ENCODE measurements at places on chromosomes 3 and 15.

- DNase-seq, result no peak
Observed at GRCh38 chr3:49470714-49471420, 800 bp downstream of the DAG1 start.

- DNase-seq, result no peak
Observed at GRCh38 chr3:170054204-170054603, 16.4 kb downstream of the GPR160 start.

DNA sequence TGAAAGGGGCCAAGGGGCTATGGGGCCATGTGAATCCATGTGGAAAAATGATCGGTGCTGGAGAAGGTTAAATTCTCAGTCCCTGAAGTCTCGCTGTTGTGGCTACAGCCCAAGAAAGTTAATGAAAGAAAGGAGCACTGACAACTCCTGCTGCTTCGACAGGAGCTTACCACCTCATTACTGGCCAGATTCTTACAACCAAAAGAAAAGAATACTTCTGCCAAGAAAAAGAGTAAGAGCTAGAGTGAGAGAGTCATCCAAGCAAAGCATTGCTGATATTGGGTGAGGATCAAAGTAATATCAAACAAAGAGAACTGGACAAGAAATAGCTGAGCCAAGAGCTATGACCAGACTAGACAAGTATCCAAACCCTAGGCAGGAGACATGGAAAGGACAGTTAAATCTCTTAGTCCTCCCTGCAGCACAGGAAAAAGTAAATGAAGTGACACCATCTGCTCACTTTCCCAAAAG lies 348.4 kb upstream of the PLSCR5 start:
- no peak for DNase-seq

DNA sequence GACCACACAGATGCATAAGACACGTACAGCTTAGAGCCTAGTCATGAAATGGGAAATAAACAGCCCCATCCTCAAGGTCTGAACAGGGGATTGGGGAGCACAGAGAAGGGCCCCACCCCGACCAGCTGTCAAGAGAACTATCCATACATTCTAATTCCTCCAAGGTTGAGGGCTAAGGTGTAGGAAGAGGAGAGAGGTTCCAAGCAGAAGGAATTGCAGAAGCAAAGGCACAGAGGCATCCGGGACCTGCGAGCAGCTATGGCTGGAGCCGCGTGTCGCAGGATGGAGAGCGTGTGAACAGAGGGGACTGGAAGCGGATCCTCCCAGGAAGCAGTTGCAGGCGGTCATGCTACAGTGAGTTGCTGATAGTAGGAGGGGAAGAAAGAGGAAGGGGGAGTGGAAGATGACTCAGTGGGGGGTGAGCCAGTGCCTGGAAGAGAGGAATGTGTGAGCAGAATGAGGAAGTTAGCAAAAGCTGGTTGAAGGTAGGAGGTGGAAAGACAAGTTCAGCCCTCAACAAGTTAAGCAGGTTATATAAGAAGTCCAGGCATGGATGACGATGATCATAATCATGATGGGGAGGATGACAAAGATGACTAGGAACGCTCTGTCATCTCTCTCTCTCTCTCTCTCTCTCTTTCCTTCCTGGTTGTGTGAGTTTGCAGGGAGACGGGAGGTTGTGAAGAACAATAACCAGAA lies 89.7 kb downstream of the LIPC start:
- no peak for DNase-seq

DNA sequence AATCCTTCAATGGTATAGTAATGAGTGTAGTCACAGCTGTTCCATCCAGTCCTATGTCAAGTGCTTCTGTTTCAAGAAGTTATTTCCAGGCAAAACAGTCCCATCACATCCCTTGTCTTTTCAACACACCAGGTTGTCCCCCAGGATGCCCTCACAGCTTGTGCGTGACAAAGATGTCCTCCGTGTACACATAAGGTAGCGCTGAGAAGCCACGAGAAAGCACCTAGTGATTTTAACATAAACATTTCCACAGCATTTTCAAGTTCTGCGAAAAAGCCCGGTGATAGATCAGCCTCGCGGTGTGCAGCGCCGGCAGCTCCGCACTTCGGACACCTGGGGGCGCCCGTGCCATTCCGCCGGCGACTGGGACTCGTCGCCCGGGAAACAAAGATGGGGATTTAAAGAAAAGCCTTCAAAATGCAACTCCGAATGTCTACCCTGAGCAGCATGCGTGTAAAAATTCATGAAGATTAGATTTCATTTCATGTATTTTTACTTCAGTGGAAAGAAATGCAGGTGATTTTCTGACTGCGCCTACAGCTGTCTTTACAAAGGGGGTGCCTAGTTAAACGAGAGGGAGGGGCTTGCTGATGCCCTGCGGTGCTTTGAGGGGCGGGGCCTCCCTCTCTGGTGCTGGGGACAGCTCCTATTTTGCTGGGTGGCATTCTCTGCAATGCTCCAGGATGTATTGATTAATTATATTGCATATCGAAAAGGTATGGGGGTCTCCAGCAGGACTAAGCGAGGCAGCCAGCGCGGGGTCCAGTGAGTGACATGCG lies 49.9 kb downstream of the KY start:
- DNase-seq, result peak; percentile 60

- no peak for DNase-seq
Observed at GRCh38 chr3:151015181-151015580, 42.7 kb upstream of the CLRN1 start.

DNA sequence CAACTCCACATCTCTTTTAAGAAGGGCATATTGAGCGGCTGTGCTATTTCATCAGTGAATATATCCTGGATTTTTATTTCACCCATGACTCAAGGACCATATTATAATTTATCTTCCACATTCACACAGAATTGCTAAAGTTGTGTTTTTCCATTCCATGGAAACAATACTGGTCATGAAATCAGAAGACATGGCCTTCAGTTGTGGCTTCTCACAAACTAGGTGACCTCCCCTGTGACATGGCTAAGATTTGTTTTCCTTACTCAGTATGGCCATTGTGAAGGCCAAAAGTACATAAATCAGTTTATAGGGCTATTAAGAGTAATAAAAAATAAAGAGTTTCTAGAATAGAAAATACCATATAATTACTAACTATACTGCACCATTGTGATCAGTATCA lies 415.6 kb downstream of the OXSM start:
- DNase-seq, result no peak

GRCh38 chr3:32813180-32813579 lies 4.6 kb upstream of the TRIM71 start:
- no peak for DNase-seq

GRCh38 chr3:73559749-73560148 lies 65.0 kb downstream of the PDZRN3 start:
- no peak for DNase-seq

DNA sequence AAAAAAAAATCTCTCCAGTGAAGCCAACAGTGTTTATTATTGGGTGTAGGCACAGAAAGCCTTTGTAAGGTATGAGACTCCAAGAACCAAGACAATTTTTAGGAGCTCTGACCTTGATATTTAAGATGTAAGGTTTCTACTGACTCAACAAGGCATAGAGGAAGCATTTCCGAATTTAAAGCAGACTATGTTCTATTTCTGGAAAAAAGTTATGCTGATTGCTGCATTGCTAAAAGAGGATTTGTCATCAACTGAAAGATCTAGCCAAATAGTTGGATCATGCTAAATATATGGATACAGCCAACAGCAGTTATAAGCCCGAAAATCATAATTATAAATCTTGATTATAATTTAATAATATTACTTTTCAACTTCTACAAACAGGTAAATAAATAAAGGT lies 53.3 kb upstream of the MELTF start:
- DNase-seq, result no peak

GRCh38 chr3:89145995-89146394 lies 38.6 kb downstream of the EPHA3 start:
- DNase-seq, result no peak

GRCh38 chr15:73682600-73683090 lies 1.5 kb upstream of the CD276 start:
- DNase-seq, result no peak

GRCh38 chr15:85618956-85619491 lies 175.7 kb downstream of the KLHL25 start:
- DNase-seq, result peak; percentile 29

Data from stimulated activated CD4-positive, alpha-beta T cell treated with anti-CD3 and anti-CD28 coated beads, Interleukin-1b, Interleukin-23, amount 100 ng/mL, for 4 hours (primary cell).